ENCODE measurements at places on chromosomes 6 and 20.
A peak's percentile ranks its signal among the peaks of the same experiment; 100 is the strongest.

DNA sequence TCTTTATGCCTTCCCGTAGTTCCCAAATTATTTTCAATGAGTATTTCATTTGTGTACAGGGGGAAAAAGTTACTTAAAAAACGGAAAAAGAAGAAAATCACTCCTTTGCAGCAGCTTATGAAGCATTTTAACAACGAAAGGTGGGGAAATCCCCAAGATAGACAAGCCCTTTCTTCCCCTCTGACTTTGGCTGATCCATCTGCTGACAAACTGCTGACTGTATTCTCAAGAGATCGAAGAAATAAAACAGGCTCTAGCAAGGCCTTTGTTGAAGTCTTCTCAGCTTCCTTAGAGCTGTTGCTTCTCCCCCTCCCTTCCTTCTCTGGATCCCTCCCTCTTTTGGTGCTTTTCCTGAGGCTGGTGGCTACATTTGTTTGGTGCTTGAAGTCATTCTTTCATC lies 325.2 kb downstream of the NRN1 start:
- no peak for DNase-seq

- no peak for DNase-seq
Measured at GRCh38 chr20:62830821-62831220, 14.0 kb downstream of the COL9A3 start.

DNA sequence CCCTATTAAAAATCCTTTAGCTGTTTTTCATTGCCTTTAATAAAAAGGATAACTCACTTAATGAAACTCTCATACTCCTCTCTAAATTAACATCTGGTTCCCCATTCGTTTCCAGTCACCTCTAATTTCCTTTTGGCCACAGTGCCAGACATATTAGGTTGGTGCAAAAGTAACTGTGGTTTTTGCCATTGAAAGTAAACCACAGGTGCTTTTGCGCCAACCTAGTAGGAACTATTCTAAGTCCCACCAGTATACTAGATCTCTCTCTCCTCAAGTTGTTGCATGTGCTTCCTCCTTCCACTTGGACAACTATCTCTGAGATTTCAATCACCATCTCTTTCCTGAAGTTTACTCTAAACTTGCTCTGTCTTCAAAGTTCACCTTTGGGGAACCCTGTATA lies 961.1 kb downstream of the TBC1D32 start:
- no peak for DNase-seq

DNA sequence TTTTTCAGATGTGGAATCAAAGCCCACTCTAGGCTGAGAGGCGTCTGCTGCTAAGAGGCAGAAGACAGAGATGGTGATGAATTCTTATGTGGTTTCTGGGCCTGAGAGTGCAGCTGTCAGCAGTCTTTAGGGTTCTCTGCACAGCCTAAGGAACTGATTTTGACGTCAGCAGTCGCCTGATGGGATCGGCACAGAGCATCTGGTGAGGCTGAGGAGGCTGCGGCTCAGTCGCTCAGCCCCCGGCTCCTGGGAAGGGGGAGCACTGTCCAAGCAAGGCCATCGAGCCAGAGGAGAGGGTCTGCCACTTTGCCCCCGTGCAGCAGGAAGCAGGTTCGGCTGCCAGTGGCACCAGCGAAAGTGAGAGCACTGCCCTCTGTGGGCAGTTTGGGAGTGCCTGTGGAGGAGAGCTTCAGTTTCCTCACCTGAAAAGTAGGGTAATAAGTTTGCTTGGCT lies 92.5 kb downstream of the TCP11 start:
- peak; percentile 35 for DNase-seq

All from hypothalamus (tissue), 51 donors.